ENCODE measurements at places on chromosomes 3 and 15.

GRCh38 chr3:146501752-146502151 is 32.4 kb upstream of the PLSCR2 start:
- DNase-seq, result no peak

DNA sequence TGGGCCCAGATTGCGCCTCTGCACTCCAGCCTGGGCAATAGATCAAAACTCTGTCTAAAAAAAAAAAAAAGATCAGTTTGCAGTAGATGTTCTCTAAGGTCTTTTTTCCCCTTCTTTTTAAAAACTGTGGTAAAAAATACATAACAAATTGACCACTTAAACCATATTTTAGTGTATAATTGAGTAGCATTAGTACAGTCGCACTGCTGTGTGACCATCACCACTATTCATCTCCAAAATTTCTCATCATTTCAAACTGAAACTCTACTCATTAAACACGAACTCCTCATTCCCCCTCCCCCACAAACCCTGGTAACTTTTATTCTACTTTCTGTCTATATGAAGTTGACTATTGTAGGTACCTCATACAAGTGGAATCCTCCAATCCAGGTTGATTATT is 160.3 kb downstream of the PEX5L start:
- DNase-seq, result no peak

DNA sequence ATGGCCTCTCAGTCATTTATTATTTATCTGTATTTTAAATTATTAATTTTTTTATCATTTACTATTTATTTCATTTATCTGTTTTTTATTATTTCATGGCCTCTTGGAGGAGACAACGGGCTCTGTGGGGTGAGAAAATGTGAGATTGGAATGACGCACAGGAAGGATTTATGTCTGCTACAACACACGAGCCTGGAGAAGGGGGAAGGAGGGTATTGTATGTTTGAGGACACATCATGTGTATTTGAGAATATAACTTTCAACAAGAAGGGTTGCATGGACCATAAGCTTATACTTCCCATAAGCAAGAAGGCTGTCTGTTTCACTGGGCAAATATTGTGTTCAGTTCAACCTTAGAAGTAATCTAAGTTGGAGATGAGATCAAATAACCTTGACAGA is 31.7 kb downstream of the LSM3 start:
- DNase-seq, result no peak

GRCh38 chr3:63492464-63492863 is 160.0 kb upstream of the SNTN start:
- no peak for DNase-seq

DNA sequence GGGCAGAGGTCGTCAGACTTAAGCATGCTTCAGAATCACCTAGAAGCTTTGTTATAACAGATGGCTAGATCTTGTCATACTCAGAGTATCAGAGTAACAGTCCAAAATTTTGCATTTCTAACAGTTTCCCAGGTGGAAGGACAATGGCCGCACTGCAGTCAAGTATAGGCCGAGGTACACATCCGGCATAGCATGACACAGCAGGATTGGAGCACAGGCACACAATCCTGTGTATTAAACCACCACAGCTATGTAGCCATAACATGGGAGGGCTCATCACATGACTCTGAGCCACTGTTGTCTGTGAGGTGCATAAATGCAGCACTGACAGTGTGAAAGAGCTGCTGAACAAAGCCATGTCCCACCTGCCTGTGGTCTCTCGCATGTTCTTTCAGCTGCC is 85.7 kb upstream of the RNF7 start:
- DNase-seq, result no peak

DNA sequence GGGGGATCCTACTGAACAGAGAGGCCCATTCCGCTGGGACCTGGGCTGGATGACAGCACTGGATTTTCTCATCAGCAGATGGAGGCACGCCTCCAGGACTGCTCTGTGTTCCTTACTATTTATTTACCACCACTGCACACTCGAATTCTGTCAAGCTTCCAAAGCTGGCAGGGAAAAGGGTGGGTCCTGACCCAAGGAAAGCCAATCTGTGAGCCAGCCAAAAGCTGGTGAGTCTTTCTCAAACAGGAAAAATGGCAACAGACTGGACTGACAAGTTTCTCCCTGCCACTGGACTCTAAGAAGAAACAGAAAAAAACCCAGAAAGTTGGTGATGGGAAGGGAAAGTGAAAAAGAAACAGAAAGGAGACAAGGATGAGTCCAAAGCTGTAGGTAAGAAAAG is 37.8 kb downstream of the CD47 start:
- no peak for DNase-seq

GRCh38 chr3:45409369-45409768 is 21.0 kb downstream of the LARS2 start:
- no peak for DNase-seq

- DNase-seq, result no peak
Measured at GRCh38 chr3:112873632-112874031, 27.0 kb upstream of the CD200R1L start.

GRCh38 chr3:56251343-56251945 is 216.8 kb downstream of the ERC2 start:
- peak; percentile 67 for DNase-seq

- DNase-seq, result no peak
Measured at GRCh38 chr3:12489368-12489767, 5.1 kb downstream of the TSEN2 start.

DNA sequence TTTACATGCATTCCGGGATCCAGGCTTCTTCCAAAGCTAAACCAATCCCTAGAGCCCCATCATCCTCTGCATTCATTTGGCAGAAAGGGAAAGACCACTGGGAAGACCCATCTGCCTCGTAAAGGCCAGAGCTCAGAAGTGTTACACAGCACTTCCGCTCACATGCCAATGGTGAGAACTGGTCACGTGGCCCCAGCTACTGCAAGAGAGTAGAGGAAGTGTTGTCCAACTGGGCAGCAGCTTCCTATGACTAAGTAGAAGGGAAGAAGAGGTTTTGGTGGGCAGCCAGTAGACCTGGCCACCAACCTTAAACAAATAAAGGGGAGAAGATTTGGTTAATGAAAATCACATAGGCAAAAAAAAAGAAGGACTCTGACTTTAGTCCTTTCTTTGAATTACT is 74.4 kb upstream of the PPP2R3A start:
- DNase-seq, result no peak

GRCh38 chr15:36671017-36671416 is 91.6 kb downstream of the CDIN1 start:
- no peak for DNase-seq

GRCh38 chr15:33808720-33809457 is 159.4 kb upstream of the CHRM5 start:
- DNase-seq, result no peak

DNA sequence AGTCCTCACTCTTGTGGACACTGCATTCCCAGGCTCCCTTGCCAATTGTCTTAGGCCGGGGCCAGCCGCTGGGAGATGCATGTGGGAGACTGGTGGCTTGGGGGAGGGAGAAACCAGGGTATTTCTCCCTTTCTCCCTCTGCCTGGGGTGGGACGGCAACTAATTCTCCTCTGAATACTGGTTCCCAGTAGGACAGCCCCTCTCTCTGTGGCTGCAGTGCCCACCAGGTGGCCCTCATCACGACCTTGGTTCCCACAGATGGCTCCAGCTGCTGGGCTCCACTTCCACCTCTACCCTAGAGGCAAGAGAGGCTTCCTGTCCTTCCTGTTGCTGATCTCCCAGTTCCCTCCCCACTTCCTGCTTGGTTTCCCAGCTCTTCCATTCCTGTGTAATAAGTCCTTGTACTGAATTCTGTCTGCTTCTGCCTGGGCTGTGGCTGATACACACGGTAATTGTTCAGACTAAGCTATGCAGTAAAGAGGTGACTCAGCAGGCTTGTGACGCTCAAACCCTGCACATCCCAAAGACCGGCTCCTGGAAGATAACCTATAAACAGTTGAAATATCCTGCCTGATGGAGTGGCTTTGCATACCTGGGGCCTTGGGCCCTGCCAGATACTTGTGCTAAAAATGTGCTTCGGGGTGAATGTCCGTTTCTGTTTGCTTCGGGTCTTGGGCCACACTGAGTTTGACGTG is 20.4 kb upstream of the COPG1 start:
- DNase-seq, result peak; percentile 55

GRCh38 chr3:102057781-102058421 is 208.6 kb downstream of the NFKBIZ start:
- DNase-seq, result no peak

DNA sequence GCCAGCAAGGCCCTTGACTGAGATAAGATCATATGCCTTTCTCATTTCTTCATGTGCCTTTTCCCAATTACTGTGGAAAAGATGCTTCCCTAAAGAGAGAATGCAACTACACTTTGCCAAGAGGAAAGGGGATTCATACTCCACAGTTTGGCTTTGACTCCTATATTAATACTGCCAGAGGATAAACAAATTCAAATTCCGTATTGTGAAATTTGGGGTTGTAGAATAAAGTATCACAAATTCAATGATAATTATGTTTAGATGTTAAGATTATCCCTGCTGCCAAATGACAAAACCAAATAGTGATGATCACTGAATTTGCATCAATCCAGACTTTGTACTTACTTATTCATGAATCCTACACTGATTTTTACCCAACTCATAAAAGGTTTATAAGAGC is 88.5 kb upstream of the MNS1 start:
- DNase-seq, result peak; percentile 67

DNA sequence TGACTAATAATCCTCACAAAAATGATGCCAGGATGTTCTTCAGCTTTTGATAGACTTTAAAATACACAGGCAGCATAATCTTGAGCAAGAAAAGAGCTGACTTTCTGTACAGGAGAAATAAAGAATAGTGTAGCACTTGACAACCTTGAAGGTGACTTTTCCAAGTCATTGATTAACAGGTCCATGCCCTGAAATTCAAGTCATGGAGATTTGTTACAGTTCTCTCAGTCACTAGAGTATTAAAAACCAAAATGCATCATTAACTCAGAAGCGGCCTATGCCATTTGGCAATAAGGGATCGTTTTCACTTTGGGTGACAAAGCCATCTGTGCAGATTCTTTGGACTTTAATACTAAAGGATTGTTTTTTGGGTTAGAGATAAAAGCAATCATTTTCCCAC is 692.7 kb upstream of the SGO1 start:
- no peak for DNase-seq

- no peak for DNase-seq
Measured at GRCh38 chr15:95912280-95912625, 418.2 kb upstream of the NR2F2 start.

DNA sequence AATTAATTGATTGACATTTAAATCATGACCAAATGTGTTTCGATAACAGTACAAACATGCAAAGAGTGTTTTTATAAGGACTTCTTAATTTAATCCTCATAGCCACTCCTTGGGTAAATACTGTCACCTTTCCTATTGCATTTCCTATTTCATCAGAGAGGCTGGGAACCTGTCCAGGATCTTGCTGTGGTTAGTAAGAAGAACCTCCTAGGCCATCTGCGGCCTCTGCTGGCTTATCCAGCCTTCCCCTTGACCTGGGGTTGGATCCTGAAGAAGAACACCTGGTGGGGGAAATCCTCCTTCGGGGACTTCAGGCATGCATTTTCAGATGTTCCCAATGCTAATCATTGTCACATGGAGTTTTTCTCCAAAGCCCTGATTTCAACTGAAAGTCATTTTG is 25.5 kb downstream of the GLDN start:
- DNase-seq, result no peak

DNA sequence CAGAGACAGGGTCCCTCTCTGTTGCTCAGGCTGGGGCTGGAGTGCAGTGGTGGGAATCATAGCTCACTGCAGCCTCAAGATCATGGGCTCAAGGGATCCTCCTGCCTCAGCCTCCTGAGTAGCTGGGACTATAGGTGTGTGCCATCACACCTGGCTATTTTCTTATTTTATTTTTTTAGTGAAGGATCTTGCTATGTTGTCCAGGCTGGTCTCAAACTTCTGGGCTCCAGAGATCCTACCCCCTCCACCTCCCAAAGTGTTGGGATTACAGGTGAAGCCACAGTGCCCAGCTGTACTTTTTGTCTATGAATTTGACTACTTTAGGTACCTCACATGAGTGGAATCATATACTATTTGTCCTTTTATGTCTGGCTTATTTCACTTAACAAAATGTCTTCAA is 49.1 kb upstream of the SPPL2A start:
- DNase-seq, result no peak

- no peak for DNase-seq
Measured at GRCh38 chr3:123258359-123258758, 56.6 kb downstream of the SEC22A start.

- DNase-seq, result no peak
Measured at GRCh38 chr3:69065318-69065964, 13.3 kb upstream of the TMF1 start.

DNA sequence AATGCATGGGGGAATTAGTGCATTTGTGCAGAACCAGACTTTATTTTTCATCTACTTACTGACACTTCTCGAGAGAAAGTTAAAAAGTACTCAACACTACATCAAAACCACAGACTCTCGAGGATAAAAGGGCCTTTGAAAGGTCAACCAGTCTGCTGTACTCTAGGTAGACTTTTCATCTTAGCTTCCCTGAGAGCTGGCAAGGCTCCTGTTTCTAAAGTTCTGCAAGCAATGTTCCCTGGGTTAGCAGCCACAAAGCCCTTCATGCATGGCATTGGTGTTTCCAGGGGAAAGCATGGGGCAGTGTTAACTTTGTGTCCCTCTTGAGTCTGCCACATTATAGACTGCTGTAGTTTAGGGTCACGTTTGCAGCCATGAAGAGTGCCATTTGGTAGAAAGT is 106.4 kb upstream of the PFN2 start:
- DNase-seq, result no peak

GRCh38 chr15:69990566-69991421 is 106.9 kb downstream of the TLE3 start:
- peak; percentile 25 for DNase-seq

DNA sequence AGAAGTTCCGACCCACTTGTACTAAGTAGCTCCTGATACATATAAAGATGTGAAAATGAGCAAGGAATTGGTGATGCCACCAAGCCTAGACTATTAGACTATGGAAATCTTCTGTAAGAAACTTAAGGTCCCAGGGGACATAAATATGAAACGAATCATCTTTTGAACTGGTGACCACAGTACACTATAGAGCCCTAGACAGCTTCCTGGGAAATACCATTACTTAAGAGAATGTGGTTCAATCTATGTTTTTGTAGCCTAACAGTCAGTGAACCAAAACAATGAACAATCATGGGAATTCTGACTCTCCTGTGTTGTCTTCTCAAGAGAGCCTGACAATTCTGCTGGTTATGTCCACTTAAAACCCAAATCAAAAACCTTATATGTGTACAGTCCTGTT is 191.6 kb downstream of the GREM1 start:
- DNase-seq, result no peak

- DNase-seq, result no peak
Measured at GRCh38 chr3:20056725-20057611, 16.7 kb downstream of the KAT2B start.

All from SK-N-DZ (cell line).